Activated T-helper 2 cell treated with anti-CD3 and anti-CD28 coated beads, Interferon-gamma antibody, Interleukin-2, Interleukin-4, amounts not matched to agents 10 μg/mL and 5 μg/mL and 100 μg/mL, durations not matched to agents 14 hours and 24 hours and 36 hours (primary cell): ENCODE measurements at places on chromosomes 6 and 20.

DNA sequence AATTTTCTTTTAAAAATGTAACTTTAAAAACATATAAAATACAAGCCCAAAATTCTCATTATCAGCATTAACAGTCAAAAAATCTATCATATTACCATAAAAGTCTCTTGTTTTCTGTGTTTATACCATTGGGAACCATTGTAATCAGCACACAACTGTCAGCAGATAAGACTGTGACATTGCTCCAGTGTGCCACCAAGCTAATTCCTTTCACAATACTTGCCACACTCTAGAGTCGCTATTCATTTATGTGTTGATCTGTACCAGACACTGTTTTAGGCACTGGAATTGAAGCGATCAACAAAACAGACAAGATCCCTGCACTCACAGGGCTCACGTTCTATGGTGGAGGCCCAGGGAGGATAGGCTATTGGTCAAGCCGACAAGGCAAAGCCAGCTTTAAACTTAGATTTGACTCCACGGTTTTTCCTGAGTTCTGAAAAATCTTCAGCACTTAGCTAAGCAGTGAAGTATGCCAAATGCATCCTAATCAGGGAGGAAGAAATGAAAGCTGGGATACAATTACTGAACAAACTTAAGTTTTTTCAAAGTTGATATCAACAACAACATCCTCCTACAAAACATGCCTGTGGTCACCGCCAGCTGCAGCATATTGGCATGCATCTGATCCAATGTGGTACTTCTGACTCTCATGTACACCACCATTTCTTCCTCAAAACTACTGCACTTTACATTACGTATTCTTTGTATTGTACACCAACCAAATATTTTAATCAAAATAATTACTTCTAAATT, 60.5 kb downstream of the GMDS start:
- no peak for DNase-seq

DNA sequence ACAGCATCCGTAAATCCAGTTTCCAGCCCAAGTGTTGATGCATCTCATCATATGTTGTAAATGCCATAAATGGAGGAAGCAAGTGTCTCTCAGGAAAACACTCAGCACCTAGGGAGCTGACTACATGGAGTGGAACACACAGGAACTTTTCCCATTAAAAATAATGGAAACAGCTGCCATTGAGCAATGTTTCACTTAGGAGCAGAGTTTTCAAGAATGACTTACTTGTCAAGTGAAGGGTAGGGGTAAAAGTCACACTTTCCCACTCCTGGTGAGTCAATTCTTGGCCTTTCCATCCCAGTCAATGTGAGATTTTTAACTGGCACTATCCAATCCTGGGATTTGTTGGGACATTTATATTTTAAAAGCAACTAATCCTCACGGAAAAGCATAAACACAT, 119.4 kb upstream of the ASF1A start:
- no peak for DNase-seq

- DNase-seq, result no peak
These were observed 6.3 kb upstream of the OR14J1 start for GRCh38 chr6:29295181-29295585.

- DNase-seq, result no peak
These were observed 18.8 kb downstream of the MRAP2 start for GRCh38 chr6:84052204-84052882.

GRCh38 chr6:153591159-153591558, 447.9 kb upstream of the OPRM1 start:
- no peak for DNase-seq

- DNase-seq, result no peak
These were observed 41.7 kb downstream of the COL19A1 start for GRCh38 chr6:69907981-69908498.

GRCh38 chr6:159082039-159082815, 37.4 kb upstream of the TAGAP start:
- DNase-seq, result no peak

DNA sequence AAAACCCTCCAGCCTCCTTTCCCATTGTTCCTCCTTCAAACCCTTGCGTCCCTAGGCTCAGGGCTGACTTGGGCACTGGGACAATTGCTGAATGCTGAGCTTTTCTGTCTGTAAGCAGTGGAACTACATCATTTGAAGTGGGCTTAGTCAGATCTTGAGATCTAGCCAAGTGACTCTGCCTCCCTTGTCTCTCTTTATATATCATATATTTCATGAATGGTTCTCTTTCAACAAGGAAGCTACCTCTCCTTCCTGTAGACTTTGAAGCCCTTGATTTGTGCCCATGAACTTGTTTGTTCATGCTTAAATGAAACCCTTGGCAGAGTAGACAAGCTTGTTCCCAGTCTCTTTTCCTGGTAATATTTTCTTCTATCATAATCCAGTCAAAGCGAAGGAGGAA, 60.0 kb upstream of the KIF13A start:
- DNase-seq, result no peak

DNA sequence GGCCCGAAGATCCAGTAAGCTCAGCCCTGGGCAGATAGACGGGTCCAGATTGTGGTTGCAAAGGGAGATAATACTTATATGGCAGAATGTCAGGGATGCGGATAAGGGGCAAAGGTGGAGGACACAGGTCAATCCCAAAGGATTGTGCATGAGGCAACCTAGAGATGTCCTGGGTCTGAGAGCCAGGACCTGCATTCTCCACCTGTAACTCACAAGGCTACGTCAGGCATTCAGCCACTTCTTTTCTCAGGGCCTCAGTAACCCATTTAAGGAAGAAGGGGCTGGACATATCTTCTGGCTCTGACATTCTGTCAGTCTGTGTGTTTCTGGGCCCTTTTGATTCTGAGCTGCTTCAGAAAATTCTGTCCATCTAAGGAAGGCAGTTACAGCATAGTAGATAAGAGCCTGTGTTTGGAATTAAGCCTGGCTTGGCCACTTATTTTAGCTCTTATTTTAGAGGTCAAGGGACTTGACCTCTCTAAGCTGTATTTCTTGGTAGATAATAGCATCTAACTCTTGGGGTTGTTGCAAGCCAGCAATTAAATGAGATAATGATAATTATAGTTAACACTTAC, 40.2 kb downstream of the CNBD2 start:
- no peak for DNase-seq

- DNase-seq, result no peak
These were observed 113.9 kb downstream of the PRDM1 start for GRCh38 chr6:106199998-106200397.

GRCh38 chr6:90080876-90081481, 186.7 kb downstream of the GJA10 start:
- peak; percentile 77 for DNase-seq

- no peak for DNase-seq
These were observed 1005.4 kb downstream of the GRIK2 start for GRCh38 chr6:102398788-102399390.

- DNase-seq, result no peak
These were observed 36.0 kb upstream of the SMIM29 start for GRCh38 chr6:34284563-34285447.

DNA sequence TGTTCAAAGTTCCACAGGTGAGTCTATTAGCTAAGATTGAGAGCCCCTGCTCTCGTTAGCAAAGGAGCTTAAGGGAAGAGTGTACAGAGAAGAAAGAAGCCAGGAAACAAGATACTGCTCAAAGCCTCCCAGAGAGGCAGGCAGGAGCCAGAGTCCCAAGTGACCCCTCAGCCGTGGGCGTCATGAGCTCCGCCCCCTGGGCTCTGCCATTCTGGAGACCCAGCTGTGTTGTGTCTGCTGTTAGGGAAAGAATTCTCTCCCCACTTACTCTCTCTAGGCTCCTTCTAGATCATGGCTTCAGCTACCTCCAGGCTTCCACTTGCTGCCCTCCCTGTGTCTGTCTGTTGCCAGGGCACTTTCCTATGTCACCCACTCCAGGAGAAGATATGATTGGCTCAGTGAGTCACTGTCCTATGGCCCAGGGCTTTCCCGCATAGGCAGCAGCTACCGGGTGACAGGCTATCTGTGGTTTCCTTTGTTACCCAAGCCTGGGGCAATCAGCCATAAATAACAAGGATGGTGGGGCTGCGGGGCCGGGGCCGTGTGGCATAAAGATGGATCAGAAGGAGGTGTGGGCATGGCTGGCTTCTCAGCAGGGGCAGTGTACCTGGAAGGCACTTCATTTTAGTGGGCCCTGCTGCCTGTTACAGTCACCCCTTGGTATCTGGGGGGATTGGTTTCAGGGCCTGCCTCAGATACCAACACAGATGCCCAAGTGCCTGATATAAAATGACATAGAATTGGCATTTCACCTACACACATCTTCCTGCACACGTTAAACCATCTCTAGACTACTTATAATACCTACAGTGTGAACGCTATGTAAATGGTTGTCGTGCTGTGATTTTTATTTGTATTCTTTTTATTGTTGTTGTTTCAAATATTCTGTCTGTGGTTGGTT, 118.9 kb downstream of the ARMC2 start:
- DNase-seq, result no peak

DNA sequence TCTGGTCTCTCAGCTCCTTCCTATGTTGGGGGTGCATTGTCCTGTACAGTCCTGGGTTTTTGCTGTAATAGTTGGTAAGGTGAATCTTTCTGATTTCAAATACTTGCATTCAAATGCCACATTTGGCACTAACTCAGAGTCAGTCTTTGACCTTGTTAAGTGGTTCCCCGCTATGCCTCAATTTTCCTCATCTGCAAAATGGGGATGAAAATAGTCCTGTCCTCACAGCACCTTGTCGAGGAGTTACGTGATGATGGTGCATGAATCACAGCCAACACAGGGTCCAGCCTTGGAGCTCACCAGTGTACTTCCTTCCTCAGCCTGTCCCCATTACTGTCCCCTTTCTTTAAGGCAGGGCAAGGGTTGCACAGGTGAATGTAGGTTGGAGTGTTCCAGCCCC, 1.1 kb downstream of the WFDC5 start:
- DNase-seq, result no peak

DNA sequence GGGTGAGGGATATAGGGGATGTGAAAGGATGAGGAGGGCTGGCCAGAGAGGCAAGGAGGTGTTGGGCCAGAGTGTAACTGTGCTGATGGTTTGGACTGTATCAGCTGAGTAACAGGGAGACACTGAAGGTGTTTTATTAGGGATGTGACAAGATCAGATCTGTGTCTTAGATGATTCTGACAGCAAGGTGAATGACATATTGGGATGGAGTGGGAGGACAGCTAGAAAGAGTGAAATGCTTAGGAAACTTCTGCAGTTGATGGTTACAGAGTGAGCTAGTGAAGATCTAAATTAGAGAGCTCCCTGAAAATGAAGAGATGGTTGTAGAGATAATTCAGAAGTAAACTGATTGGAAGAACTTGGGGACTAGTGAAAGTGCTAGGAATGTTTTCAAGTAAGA, 47.2 kb upstream of the ELOVL5 start:
- DNase-seq, result no peak

GRCh38 chr6:30541515-30542403, 14.5 kb downstream of the GNL1 start:
- DNase-seq, result peak; percentile 71

DNA sequence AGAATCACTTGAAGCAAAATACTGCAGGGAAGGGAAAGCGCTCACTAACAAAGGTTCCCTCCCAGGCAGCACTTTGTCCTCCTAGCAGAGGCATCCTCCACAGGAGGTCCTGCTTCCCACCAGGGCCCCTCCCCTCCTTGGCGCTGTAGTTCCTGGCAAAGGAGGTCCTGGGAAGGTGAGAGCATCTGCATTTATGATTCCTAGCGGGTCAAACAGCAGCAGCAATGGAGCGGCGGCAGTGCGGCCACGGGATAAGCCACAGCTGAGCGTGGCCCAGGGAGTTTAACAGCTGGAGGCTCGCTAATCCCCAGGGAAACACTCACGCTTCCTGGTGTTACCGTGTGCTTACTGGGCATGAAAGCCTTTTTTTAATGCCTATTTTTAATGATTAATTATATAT, 185.8 kb downstream of the TTLL2 start:
- no peak for DNase-seq

- no peak for DNase-seq
These were observed 902 bp downstream of the SLC29A1 start for GRCh38 chr6:44224029-44224964.

- no peak for DNase-seq
These were observed 109.0 kb downstream of the KHDC1L start for GRCh38 chr6:73116330-73116729.

GRCh38 chr6:11424395-11425034, 113.0 kb upstream of the TMEM170B start:
- DNase-seq, result no peak
